ENCODE measurements at places on chromosomes 5 and 9. TPM values are rescaled to one million over a fixed set of nuclear protein-coding genes. Genes with fewer than 3 reads are reported as not detected.

PCDHA9 gene
- total RNA-seq: not detected

NDUFS4 gene
- 54.9 TPM for total RNA-seq

PCDHB11 gene
- not detected for total RNA-seq

PLAC8L1 gene
- total RNA-seq: 0.57 TPM

BTNL9 gene
- not detected for total RNA-seq

FGF10 gene
- total RNA-seq: not detected

QRFP gene
- not detected for total RNA-seq

GRCh38 chr5:151108566-151108965 lies 27.7 kb upstream of the TNIP1 start:
- no peak overlapping the region for H3K4me3 ChIP-seq
- DNase-seq: no peak
- H3K27ac ChIP-seq: no peak overlapping the region

DNA sequence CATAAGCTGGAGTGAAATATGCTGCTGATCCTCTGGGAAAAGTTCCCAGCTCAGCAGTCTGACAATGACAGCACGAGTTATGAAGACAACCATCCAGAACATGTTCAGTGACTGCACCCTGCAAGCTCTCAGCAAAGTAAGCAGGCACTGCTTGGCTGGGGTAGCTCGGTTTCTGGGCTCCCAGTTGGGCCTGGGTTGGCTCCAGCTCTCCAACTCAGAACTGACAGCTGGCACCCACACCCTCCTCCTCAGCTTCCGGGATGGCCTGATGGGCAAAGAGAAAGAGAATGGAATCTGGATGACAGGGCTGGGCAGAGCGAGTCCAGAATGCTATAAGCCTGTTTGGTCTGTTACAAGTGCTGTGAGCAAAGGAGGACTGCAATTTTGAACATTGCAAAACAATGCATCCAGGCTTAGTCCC lies 185.0 kb downstream of the CSNK1G3 start:
- DNase-seq: no peak
- H3K4me1 ChIP-seq: no peaks in the 10 kb centered on the region
- H3K36me3 ChIP-seq: no peaks in the 10 kb centered on the region
- no peak overlapping the region for H3K27ac ChIP-seq
- H3K27me3 ChIP-seq: no peaks in the 10 kb centered on the region
- no peak overlapping the region for H3K4me3 ChIP-seq

DNA sequence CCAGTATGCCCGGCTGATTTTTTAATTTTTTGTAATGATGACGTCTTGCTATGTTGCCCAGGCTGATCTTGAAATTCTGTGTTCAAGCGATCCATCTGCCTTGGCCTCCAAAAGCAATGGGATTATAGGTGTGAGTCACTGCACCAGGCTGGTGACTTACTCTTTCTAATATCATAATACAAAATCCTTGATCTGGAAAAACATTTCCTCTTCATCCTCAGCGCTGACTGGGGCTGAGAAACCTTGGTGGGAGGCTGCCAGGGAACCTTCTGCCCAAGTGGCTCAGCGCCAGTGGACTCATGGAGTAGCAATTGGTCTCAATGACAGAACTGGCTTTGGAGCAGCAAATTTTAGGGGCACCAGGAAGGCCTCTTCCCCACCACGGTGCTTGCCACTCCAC lies 17.5 kb upstream of the SEMA4D start:
- no peak overlapping the region for H3K4me3 ChIP-seq
- no peaks in the 10 kb centered on the region for H3K27me3 ChIP-seq
- H3K36me3 ChIP-seq: no peaks in the 10 kb centered on the region
- DNase-seq: no peak
- peaks cover 43% of the 10 kb centered on the region for H3K4me1 ChIP-seq

DNA sequence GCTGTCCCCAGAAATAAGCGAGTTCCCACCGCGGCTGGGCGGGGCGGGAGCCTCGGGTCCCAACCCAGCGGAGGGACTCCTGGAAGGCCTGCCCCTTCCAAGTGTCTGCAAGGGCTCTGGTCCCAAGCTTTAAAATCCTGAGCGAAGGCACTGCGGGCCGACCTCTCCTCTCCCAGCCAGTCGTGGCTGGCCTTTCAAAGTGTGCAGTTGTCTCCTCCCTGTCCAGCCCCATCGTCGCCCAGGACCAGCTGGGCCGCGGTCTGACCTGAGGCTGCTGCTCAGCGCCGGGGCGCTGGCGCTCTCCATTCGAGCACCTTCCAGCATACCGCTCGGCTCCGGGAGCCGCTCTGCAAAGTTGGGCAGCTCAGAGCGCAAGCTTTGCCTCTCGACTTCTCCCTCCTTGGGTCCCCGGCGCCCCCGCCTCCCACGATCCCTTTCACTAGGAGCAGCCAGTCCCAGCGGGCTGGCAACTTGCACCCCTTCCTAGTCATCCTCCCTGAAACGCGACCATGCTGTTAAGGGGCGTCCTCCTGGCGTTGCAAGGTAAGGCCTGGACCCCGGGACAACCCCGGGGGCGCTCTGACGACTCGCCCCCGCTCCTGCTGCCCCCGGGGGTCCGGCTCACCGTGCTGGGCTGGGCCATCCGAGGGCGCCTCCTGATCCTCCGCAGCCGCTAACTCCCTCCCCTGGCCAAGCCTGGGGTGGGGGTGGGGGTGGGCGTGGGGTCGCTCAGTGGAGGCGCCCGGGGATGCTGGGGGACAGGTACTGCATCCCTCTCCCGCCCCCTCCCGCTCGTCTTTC lies at the start of gene MAMDC2:
MAMDC2 (plus strand) TSS at position 160 of the 801 bp plus-strand sequence; CDS start at position 510, 350 bp downstream.
- H3K27me3 ChIP-seq: peaks cover 41% of the 10 kb centered on the region
- peak within 1 kb of the TSS; percentile 54 for H3K4me3 ChIP-seq
- no peaks in the 10 kb centered on the region for H3K36me3 ChIP-seq
- no peak for DNase-seq
- peaks cover 4% of the 10 kb centered on the region for H3K4me1 ChIP-seq

DNA sequence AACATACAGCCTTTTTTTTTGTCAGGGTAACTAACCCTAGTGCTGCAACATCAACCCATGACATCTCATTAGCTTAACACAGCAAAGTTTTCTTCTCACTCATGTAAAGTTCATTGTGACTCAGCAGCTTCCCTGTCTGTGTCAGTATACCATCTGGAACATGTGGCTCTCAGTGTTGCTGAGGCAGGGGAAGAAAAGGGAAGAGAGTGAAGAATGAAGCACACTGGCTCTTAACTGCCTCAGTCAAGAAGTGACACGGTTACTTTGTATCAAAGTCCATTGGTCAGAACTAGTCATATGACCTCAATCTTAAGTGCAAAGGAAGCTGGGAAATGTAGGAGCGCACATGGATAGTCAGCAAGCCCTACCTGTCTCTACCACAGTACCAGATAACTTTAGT lies 185.0 kb upstream of the ELL2 start:
- H3K4me3 ChIP-seq: no peak overlapping the region
- no peaks in the 10 kb centered on the region for H3K36me3 ChIP-seq
- peak; percentile 53 for DNase-seq
- no peak overlapping the region for H3K27ac ChIP-seq
- no peaks in the 10 kb centered on the region for H3K4me1 ChIP-seq

GRCh38 chr9:90054810-90055209 lies 450.0 kb downstream of the GADD45G start:
- no peak overlapping the region for H3K27ac ChIP-seq
- H3K4me1 ChIP-seq: no peaks in the 10 kb centered on the region
- H3K36me3 ChIP-seq: no peaks in the 10 kb centered on the region
- peaks cover 29% of the 10 kb centered on the region for H3K27me3 ChIP-seq
- H3K4me3 ChIP-seq: no peak overlapping the region
- DNase-seq: peak; percentile 31

DNA sequence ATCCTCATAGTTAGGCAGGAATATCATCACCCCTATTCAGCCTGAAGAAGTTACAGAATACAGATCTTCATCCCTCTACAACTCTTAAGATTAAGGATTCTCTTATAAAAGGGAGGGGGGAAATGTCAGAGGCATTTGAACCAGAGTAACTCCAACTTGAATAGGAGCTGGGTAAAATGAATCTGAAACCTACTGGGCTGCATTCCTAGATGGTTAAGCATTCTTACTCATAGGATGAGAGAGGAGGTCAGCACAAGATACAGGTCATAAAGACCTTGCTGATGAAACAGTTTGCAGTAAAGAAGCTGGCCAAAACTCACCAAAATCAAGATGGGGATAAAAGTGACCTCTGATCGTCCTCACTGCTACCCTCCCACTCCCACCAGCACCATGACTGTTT lies 14.4 kb downstream of the FREM1 start:
- no peak for DNase-seq
- H3K27me3 ChIP-seq: no peaks in the 10 kb centered on the region
- H3K27ac ChIP-seq: no peak overlapping the region
- no peaks in the 10 kb centered on the region for H3K4me1 ChIP-seq
- no peak overlapping the region for H3K4me3 ChIP-seq

- H3K4me3 ChIP-seq: no peak overlapping the region
- H3K4me1 ChIP-seq: no peaks in the 10 kb centered on the region
- no peak for DNase-seq
- no peaks in the 10 kb centered on the region for H3K36me3 ChIP-seq
- no peak overlapping the region for H3K27ac ChIP-seq
- no peaks in the 10 kb centered on the region for H3K27me3 ChIP-seq
Observed at GRCh38 chr5:21806271-21806670, 1046.9 kb downstream of the CDH12 start.

DNA sequence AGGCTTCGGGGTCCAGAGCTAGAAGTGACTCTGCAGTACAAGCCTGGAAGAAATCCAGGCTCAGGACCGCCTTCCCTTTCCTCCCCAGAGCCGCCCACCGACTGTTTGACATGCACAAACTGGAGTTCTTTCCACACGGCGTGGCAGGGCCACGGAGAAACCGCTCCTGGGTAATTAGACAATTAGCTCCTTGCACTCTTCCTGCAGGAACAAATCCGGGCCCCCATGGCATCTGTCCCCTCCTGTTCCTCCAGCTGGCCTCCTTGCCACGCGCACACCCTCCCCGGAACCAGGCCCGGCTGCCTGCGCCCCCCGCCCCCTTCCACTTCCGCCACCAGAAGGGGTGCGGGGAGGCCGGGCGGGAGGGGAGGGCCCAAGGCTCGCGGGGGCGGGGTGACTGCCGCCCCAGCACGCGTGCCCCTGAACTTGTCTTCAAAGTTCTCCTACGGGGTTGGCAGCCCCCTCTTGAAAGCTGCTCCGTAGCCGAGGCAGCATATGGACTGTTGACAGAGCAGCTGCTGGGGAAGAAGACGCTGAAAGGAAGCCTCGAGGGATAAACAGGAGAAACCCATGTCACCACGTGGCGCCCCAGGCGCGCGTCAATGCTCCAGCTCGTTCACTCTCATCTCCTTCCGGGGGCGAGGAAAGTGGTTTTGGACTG lies 74.3 kb downstream of the SEC61B start:
- peaks cover 24% of the 10 kb centered on the region for H3K27me3 ChIP-seq
- DNase-seq: peak; percentile 57
- no peak overlapping the region for H3K27ac ChIP-seq
- H3K4me3 ChIP-seq: no peak overlapping the region
- H3K4me1 ChIP-seq: peaks cover 4% of the 10 kb centered on the region

DNA sequence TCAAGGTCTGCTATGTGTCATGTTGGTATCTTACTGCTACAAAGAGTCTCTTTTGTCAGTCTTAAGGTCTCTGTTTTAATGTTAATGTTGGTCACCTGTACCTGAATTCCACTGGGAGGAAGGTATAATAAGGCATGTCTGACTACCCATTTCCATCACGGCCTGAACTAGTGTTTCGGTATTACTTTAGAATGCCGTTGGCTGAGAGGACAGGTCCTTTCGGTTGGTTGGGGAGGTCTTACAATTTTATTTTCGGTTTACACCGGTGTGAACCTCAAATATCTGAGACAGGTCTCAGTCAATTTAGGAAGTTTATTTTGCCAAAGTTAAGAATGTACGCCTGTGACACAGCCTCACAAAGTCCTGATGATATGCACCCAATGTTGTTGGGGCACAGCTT lies 154.9 kb upstream of the ABCA1 start:
- DNase-seq: no peak
- no peaks in the 10 kb centered on the region for H3K4me1 ChIP-seq
- no peaks in the 10 kb centered on the region for H3K36me3 ChIP-seq
- H3K27ac ChIP-seq: no peak overlapping the region
- H3K27me3 ChIP-seq: no peaks in the 10 kb centered on the region

- peaks cover 31% of the 10 kb centered on the region for H3K27me3 ChIP-seq
- H3K4me1 ChIP-seq: no peaks in the 10 kb centered on the region
- no peaks in the 10 kb centered on the region for H3K36me3 ChIP-seq
- DNase-seq: no peak
Observed at GRCh38 chr5:59341155-59341554, 552.4 kb downstream of the PDE4D start.

- no peak overlapping the region for H3K27ac ChIP-seq
- H3K27me3 ChIP-seq: no peaks in the 10 kb centered on the region
- H3K4me1 ChIP-seq: no peaks in the 10 kb centered on the region
- no peak overlapping the region for H3K4me3 ChIP-seq
- no peak for DNase-seq
Observed at GRCh38 chr5:117713585-117714198, 1139.1 kb upstream of the SEMA6A start.

- no peak overlapping the region for H3K4me3 ChIP-seq
- no peaks in the 10 kb centered on the region for H3K27me3 ChIP-seq
- no peaks in the 10 kb centered on the region for H3K36me3 ChIP-seq
- no peak for DNase-seq
- H3K27ac ChIP-seq: no peak overlapping the region
- no peaks in the 10 kb centered on the region for H3K4me1 ChIP-seq
Observed at GRCh38 chr9:81574405-81574804, 114.9 kb downstream of the TLE1 start.

- no peak overlapping the region for H3K27ac ChIP-seq
- DNase-seq: peak; percentile 47
- H3K36me3 ChIP-seq: no peaks in the 10 kb centered on the region
- H3K4me3 ChIP-seq: no peak overlapping the region
- H3K27me3 ChIP-seq: no peaks in the 10 kb centered on the region
Observed at GRCh38 chr5:123427281-123427680, 4.1 kb upstream of the CEP120 start.
